ENCODE measurements at places on chromosomes 11 and 22. TPM values are rescaled to one million over a fixed set of nuclear protein-coding genes. Genes with fewer than 3 reads are reported as not detected.

GRCh38 chr11:93653080-93653479 is 8.4 kb upstream of the CEP295 start:
- H3K4me1 ChIP-seq = no peaks in the 10 kb centered on the region
- H3K27ac ChIP-seq = no peak overlapping the region
- no peak overlapping the region for H3K4me3 ChIP-seq
- no peaks in the 10 kb centered on the region for H3K27me3 ChIP-seq

GRCh38 chr11:28108958-28109357 is 770 bp downstream of the METTL15 start:
- peak overlapping the region; percentile 81 for H3K27ac ChIP-seq
- H3K4me1 ChIP-seq = peaks cover 4% of the 10 kb centered on the region
- H3K4me3 ChIP-seq = peak overlapping the region; percentile 45
- H3K27me3 ChIP-seq = no peaks in the 10 kb centered on the region
- DNase-seq = no peak
- no peaks in the 10 kb centered on the region for H3K36me3 ChIP-seq

MRGPRF gene
- total RNA-seq = 53.3 TPM

DNA sequence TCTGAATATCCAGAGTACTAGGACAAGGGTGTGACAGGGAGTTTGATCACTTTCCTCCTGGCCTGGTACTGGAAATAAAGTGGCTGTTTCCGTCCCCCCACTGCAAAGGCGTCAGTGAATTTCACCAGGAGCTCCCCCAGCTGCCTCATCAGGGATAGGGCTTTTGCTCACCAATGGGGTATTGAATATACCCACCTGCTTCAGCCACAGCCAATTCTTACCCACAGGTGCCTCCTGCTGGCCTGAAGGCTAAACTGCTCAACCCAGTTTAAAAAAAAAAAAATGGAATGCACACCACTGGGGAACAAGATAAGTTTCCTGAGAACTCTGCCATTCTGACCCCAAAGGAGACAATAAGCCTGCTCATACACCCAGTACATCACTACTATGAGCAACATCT is 65.3 kb upstream of the MS4A8 start:
- H3K27ac ChIP-seq = no peak overlapping the region
- H3K4me3 ChIP-seq = no peak overlapping the region
- no peaks in the 10 kb centered on the region for H3K27me3 ChIP-seq
- DNase-seq = no peak
- no peaks in the 10 kb centered on the region for H3K4me1 ChIP-seq

- H3K27me3 ChIP-seq = no peaks in the 10 kb centered on the region
- no peak for DNase-seq
These were observed 95.9 kb downstream of the TIMP3 start for GRCh38 chr22:32897400-32897799.

DNA sequence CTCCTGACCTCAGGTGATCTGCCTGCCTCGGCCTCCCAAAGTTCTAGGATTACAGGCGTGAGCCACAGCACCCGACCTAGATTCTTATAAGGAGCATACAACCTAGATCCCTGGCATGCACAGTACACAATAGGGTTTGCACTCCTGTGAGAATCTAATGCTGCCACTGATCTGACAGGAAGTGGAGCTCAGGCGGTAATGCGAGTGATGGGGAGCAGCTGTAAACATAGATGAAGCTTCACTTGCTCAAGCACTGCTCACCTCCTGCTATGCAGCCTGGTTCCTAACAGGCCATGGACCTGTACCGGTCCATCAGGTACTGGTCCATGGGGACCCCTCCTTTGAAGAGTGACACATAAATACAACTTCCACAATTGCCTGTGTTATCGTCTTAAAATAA is 44.8 kb upstream of the EIF3M start:
- no peaks in the 10 kb centered on the region for H3K27me3 ChIP-seq
- no peak for DNase-seq
- H3K27ac ChIP-seq = no peak overlapping the region
- H3K4me3 ChIP-seq = no peak overlapping the region
- H3K36me3 ChIP-seq = no peaks in the 10 kb centered on the region

OR2AT4 gene
- not detected for total RNA-seq

MRGPRX4 gene
- total RNA-seq = not detected

NXPE2 gene
- 0.68 TPM for total RNA-seq

ZDHHC8 gene
- total RNA-seq = 14.1 TPM

SYNGR1 gene
- total RNA-seq = 43.8 TPM

MB gene
- total RNA-seq = 9.9 TPM

DNA sequence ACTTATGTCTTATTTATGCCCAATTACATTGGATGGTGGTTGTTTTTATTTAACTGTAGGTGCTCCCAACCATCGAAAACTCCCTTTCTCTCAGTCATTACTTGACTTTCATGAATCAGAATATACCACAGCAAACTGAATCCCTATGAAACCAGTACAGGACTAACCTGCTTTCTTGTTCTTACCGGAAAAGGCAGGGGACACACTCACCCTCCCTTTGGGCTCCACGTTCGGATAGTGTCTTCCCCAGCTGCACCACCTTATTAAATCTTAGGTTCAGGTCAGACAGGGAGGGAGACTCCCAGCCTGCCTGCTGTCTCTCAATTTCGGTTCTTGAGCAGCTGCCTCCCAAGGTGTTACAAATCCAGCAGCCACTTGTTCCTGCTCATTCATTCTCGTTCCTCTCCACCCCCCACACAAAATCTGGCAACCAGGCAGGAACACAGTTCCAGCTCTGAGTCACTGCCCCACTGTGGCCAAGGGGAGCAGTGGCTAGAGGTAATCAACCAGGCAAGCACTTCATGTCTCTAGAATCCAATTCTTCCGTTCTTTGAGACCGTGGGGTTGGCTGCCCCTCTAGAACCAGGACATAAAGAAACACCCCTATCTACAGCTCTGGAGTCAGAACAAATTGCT is 133.0 kb downstream of the PLEKHA7 start:
- no peaks in the 10 kb centered on the region for H3K27me3 ChIP-seq
- no peaks in the 10 kb centered on the region for H3K36me3 ChIP-seq
- H3K27ac ChIP-seq = peak overlapping the region; percentile 9
- H3K4me3 ChIP-seq = no peak overlapping the region
- peak; percentile 83 for DNase-seq
- peaks cover 2% of the 10 kb centered on the region for H3K4me1 ChIP-seq

DNA sequence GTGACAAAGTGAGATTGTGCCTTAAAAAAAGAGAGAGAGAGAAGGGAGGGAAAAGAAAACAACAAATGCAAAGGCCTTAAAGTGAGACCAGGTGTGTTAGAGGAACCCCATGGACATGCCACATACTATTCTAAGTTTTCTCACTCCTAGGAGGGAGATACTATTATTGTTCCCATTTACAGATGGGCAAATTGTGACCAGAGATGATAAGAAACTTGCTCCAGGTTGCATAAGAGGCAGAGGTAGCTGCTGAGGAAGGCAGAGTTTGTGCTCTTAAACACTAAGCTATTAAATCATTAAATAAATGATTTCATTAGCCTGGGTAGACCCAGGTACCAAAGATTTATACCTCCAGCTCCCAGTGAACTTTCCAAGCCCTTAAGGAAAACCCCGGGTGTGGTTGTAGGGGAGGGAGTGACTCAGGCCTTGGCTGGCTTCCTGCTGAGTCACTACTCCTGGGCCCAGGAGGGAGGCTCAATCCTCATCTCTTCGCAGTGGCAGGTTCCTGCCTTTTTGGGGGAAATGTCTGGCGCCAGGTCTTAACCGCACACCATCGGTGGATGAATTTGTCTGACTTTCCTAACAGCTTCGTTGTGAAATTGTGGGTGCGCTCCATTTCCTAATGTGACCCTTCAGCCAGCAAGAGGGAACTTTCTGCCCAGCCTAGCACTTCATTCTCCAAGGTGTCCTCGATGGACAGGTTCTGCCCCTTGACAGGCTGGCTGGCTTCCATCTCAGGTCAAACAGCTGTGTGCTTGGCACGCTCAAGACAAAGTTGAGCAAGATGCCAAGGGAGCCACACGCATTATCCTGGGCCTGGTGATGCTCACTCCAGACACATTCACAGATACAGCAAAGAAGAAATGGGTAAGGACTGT is 33.4 kb upstream of the PTPRJ start:
- DNase-seq = peak; percentile 78
- H3K4me1 ChIP-seq = no peaks in the 10 kb centered on the region
- no peak overlapping the region for H3K4me3 ChIP-seq
- H3K27me3 ChIP-seq = no peaks in the 10 kb centered on the region

GRCh38 chr11:117605331-117605730 is 191.7 kb downstream of the DSCAML1 start:
- H3K36me3 ChIP-seq = no peaks in the 10 kb centered on the region
- peaks cover under 1% of the 10 kb centered on the region for H3K27me3 ChIP-seq
- no peak for DNase-seq

DNA sequence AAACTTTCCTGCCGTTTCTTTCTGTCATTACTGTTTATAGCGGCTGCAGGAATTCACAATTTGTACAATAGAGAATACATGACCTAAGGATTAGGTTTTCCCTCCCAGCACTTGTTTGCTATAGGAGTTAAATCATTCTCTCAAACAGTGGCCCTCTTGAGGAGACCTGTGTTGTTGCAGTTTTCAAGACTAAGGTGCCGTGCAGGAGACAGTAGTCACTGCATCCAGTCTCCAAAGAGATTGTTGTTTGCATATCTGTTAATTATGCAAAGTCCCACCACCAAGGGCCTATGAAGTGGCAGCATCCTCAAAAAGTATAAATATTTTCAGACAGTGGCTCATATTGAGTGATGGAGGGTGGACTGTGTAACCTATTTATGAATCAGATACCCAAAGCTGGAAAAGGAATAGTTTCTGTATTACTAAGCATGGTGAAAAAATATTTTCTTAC is 2.3 kb downstream of the PRSS23 start:
- peak; percentile 28 for DNase-seq
- no peaks in the 10 kb centered on the region for H3K4me1 ChIP-seq
- H3K27ac ChIP-seq = peak overlapping the region; percentile 78
- peak overlapping the region; percentile 78 for H3K4me3 ChIP-seq
- no peaks in the 10 kb centered on the region for H3K36me3 ChIP-seq
- H3K27me3 ChIP-seq = no peaks in the 10 kb centered on the region

- no peak for DNase-seq
- H3K36me3 ChIP-seq = no peaks in the 10 kb centered on the region
- no peaks in the 10 kb centered on the region for H3K4me1 ChIP-seq
These were observed 107.6 kb downstream of the MED15 start for GRCh38 chr22:20615021-20615420.

HEPHL1 gene
- total RNA-seq = 0.09 TPM

DNA sequence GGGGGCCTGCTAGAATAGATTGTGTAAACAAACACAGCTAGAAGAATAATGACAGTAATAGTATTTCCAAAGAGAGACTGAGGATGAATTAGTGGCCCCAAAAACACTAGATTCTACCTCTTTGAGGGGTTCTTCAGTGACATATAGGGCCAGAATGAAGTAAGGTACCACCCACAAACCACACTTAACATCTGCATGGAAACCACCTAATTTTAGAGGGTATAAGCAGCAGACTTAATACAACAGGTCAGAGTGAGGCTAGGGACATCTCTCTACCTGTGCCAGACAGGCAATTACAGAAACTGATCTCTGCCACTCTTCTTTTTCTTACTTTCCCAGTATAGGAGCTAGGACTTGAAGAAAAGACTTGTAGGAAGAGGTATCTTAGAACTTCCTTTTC is 20.1 kb downstream of the ELP4 start:
- no peak for DNase-seq
- no peaks in the 10 kb centered on the region for H3K27me3 ChIP-seq
- no peak overlapping the region for H3K27ac ChIP-seq
- H3K4me3 ChIP-seq = no peak overlapping the region
- H3K36me3 ChIP-seq = no peaks in the 10 kb centered on the region

DNA sequence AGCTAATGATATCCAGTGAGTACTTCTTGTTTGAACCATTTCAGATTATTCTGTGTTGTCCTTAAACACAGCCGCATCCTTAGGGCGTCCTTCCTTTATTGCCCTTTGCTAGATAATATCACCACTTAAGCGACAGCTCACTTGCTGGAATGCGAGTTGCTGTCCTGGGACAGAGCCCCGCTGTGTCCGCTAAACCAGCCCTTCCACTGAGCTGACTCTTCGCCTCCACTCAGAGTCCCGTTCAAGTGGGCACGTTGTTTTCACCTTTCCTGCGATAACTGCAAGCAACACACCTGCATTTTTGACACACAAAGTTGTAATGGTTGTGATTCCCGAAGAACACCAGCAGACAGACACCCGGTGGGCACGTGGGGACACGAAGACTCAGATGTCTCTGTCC is 140.0 kb downstream of the TBC1D22A start:
- H3K36me3 ChIP-seq = no peaks in the 10 kb centered on the region
- DNase-seq = no peak
- no peaks in the 10 kb centered on the region for H3K4me1 ChIP-seq

- H3K4me1 ChIP-seq = no peaks in the 10 kb centered on the region
- no peaks in the 10 kb centered on the region for H3K36me3 ChIP-seq
- DNase-seq = no peak
- H3K27me3 ChIP-seq = no peaks in the 10 kb centered on the region
- H3K27ac ChIP-seq = no peak overlapping the region
These were observed 136.1 kb downstream of the TENM4 start for GRCh38 chr11:79304599-79305212.

GRCh38 chr11:134572741-134573675 is 161.0 kb upstream of the B3GAT1 start:
- H3K36me3 ChIP-seq = no peaks in the 10 kb centered on the region
- no peak for DNase-seq
- H3K27me3 ChIP-seq = no peaks in the 10 kb centered on the region

GRCh38 chr11:124202951-124203350 is 19.8 kb downstream of the OR10D3 start:
- H3K36me3 ChIP-seq = no peaks in the 10 kb centered on the region
- H3K4me3 ChIP-seq = no peak overlapping the region
- no peak overlapping the region for H3K27ac ChIP-seq
- H3K27me3 ChIP-seq = no peaks in the 10 kb centered on the region

DNA sequence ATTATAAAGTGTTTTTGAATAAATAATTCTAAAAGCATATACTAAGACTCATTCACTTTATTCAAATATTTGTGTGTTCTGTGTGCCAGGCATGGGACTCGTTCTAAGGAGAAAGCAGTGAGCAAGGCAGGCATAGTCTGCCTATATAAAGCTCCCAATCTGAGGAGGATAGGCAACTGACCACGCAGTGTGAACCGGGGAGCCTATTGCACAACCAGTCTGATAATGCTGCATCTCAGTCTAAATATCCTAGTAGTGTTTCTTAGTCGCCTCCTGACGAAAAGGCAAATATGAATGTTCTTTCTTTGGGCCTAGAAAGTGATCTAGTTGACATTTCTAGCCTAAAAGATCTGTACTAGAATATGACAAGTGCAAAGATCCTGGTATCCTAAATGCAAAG is 98.3 kb downstream of the C11orf65 start:
- H3K4me1 ChIP-seq = no peaks in the 10 kb centered on the region
- no peak for DNase-seq
- H3K36me3 ChIP-seq = no peaks in the 10 kb centered on the region
- H3K27ac ChIP-seq = no peak overlapping the region
- H3K4me3 ChIP-seq = no peak overlapping the region

DNA sequence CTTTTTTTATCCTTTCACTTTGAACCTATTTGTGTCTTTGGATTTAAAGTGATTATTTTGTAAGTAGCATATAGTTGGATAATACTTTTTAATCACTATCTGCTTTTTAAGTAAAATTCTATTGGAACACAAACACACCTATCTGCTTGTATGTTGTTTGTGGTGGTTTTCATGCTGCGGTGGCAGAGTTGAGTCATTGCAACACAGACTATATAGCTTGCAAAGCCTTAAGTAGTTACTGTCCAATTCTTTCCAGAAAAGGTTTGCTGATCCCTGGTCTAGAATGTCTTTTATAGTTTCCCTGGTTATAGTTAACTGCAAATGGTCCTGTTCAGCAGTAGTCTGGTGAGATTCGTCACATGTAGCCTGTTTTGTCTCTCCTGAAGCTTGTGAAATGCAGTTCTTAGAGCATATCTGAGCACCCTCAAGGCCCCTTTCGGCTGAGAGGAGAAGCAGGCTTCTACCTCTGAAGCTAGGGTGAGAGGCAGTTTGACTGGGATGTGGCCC is 21.5 kb downstream of the SHANK3 start:
- H3K4me1 ChIP-seq = no peaks in the 10 kb centered on the region
- H3K36me3 ChIP-seq = no peaks in the 10 kb centered on the region
- no peak for DNase-seq
- no peak overlapping the region for H3K4me3 ChIP-seq
- H3K27ac ChIP-seq = no peak overlapping the region
- no peaks in the 10 kb centered on the region for H3K27me3 ChIP-seq

Data from prostate gland (tissue), 2 donors.